ENCODE measurements at places on chromosomes 12 and 14. TPM values are rescaled to one million over a fixed set of nuclear protein-coding genes. Genes with fewer than 3 reads are reported as not detected.

ACRBP gene
- 0.89 TPM for total RNA-seq

HOXC6 gene
- total RNA-seq = 0.89 TPM

GLIPR1L1 gene
- total RNA-seq = not detected

LYZ gene
- not detected for total RNA-seq

KCNC2 gene
- total RNA-seq = not detected

ANO2 gene
- not detected for total RNA-seq

PLEKHG7 gene
- not detected for total RNA-seq

ASB2 gene
- total RNA-seq = 0.15 TPM

VRTN gene
- not detected for total RNA-seq

KRT83 gene
- total RNA-seq = not detected

Data from bronchus fibroblast of lung (primary cell).